Nucleus accumbens (tissue), 56 donors: ENCODE measurements at places on chromosomes 2 and 18.

- no peak for DNase-seq
Measured at GRCh38 chr2:12168791-12169388, 422.5 kb downstream of the LPIN1 start.

GRCh38 chr2:120981443-120981842 lies 245.8 kb downstream of the GLI2 start:
- DNase-seq = no peak

DNA sequence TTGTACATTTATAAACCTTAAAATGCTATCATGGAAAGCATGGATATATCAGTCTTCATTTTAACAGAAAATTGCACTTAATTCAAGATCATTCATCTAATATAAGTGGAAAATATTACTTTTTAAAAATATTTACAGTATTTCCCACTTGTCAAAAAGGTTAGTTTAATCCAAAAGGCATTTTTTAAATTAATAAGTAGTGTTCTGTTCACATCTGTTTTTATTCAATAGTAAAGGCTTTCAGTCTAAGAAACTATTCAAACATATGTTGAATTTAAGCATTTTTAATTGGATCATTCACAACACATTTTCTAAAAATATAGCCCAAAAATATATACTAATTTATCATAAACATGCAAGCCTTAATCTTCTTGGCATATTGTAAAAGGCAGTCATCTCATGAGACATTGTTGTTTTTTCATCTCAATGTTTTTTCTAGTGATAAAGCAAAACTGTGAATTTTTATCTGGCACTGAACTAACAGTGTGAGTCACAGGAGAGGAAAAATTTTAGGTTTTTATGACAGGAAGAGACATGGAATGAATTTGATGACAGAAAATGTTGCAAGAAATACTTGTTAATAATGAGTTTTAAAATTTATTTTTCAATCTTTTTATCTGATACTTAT lies 1642.5 kb upstream of the TMEFF2 start:
- DNase-seq = no peak

GRCh38 chr2:212945526-212945925 lies 205.9 kb downstream of the IKZF2 start:
- no peak for DNase-seq

DNA sequence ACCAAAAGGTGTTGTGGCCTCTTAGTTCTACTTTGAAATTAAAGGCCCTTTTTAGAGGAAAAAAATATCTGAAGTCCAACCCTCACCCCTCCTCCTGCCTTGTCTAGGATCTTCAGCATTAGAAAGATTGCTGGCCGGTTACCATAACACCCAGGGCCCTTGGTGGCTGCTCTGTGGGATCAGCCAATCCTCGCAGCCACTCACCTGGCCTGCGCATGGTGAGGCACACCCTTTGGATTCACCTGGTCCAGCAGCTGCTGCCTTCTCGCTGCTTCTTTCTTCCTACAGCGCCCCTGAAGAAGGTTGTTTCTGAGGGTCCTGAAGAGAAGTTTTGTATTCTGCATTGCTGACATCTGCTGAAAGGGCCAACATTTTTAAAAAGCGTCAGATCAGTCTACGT lies 25.2 kb downstream of the DYTN start:
- DNase-seq = no peak

GRCh38 chr2:55049043-55049820 lies 1.0 kb downstream of the RTN4 start:
- peak; percentile 78 for DNase-seq

- no peak for DNase-seq
Measured at GRCh38 chr2:165795011-165795410, 964 bp upstream of the GALNT3 start.

DNA sequence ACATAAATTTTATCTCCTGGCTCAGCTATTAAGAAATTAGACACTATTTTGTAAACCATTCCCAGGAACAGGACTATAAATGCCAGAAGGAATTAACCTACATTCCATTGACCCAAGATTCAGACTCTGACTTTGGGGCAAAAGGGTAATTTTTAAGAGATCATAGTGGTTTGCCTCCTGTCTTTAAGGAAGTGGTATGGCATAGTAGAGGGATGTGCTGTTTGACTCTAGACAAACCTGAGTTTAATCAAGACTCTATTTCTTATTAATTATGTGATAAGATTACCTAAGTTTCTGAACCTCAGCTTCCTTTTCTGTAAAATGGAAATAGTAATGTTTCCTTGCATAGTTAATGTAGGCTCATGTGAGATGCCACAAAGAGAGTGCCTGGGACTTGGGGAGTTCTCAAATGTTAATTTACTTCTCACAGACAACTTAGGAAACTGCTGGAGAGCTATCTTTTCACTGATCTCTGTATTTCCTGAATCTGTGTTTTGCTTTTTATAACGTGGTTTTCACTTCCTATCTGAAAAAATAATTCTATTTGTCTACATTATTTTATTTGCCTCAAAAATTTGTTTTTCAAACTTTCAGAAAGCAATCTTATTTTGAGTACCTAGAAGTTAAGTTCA lies 11.9 kb upstream of the SLC40A1 start:
- no peak for DNase-seq

DNA sequence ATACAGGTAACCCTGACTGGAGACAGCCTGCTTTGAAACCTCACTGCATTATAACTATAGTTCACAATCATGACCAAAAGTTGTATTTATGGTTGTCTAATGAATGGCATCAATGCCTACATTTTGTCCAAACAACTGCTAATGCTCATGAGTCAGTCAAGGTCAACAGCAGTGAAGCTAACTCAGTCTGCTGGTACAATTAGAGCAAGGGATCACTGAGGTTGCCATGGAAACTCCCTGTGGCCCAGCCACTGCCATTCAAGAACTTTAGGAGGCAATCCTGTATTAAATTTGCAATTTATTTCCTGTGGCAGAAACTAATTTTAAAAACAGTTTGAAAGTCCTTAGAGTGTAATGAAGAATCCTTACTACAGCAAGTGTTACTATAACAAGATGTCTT lies 185.1 kb upstream of the SMAD7 start:
- no peak for DNase-seq

DNA sequence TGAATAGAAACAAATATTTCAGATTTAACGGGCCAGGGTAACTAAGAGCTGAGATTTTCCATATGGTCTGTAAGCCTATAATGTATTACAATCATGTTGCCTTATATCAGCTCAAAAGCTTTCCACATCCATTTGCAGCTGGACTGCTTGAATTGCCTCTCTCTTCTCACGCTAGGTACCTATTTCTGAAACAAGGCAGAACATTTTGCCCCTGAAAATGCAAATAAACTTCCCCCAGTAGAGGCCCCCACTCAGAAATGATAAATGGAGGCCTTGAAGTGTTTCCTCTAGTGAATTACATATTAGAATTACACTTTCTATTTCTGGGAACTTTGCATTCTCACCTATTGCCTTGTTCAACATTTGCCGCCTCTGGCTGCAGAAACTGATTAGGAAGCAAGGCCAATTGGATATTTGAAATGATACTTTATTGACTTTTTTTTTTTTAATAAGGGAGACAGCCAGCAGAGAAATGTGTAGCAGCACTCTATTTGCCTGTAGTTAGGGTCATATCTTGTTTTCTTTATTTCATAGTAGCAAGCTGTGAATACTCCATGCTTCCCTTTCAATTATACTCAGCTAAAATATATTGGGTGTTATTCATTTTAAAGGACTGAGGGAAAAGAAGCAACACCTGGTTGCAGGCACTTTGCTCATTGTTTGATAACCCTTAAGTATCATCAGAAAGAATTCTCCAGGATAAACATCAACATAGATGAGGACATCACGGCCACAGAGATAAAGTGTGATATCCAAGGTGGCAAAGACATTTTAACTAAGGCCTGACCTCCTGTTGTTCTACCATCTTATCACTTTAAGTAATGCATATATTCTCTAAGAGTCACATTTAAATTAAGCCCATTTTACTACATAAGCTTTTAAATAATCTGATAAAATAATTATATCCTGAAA lies 505.5 kb downstream of the LRRTM4 start:
- DNase-seq = no peak

GRCh38 chr18:39414009-39414700 lies 1848.6 kb upstream of the CELF4 start:
- DNase-seq = no peak

DNA sequence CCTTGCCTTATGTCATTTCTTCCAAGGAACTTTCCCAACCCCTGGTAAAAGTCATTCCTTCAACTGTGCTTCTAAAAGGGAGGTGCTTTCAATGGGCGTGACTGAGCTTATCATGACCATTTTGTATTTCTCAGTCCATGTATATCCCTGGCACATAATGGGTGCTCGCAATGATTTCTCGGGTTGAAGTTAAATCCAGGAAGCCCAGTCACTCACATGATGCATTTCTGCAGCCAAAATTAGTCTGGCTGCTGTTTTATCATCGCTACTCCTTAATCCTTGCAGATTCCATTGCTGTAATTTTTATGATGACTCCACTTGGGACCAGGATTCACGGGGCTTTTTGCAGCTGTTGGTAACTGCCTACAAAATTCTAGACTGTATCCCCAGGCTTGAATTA lies 25.9 kb upstream of the RFX8 start:
- DNase-seq = no peak

DNA sequence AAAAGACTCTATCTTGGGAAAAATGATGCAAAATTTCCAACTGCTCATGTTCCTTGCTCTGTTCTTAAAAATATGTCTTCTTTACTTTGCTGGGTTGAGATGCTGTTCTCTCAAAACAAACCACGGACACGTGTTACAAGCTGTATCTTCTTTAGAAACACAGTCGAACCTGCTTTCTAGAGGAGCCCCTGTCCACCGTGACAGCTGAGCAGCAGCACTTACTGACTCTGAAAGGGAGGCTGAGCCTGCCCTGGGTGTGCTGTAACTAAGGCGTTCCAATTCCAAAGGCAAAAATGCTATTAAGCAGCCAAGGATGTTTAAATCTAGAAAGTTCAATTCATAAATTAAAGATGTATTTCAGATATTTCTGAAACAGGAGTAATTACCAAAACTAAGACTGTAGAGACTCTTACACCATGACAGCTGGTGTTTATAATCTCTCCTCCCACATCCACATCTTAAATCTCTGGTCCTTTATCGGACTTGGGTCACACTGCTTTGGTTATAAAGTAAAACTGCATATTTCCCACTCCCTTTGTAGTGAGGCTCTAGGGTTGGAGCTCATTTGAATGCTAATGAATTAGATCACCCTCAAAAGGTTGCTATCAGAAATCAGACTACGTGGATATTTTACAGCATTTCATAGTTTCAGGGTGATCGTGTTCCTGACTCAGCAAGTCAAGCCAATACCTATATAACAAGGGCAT lies 281.2 kb upstream of the LYPD1 start:
- DNase-seq = no peak

GRCh38 chr2:151350579-151351195 lies 6.7 kb upstream of the TNFAIP6 start:
- DNase-seq = no peak

- DNase-seq = peak; percentile 31
Measured at GRCh38 chr2:96507957-96508520, 2.9 kb upstream of the NEURL3 start.

DNA sequence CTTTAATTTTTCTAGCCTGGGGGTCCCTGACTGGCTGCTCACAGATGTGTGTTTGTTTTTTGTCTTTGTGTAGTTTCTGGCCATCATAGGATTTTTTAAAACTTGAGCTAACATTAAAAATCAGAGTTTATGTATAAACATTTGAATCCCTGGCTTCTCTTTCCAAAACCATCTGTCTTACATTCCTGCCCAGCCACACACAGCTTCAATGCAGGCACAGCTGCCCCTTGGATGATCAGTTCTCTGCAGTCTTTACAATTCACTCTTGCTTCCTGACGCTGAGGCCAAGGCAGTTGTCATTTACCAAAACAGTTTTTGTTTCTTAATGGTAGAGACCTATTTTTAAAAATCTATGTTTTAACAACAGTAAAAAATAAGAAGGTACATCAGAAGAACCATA lies 169.2 kb upstream of the LRRTM1 start:
- DNase-seq = no peak

GRCh38 chr2:44296653-44297052 lies 21.4 kb downstream of the SLC3A1 start:
- DNase-seq = no peak

GRCh38 chr18:66966171-66966570 lies 362.3 kb upstream of the CDH19 start:
- DNase-seq = no peak

GRCh38 chr2:16189029-16189835 lies 248.9 kb downstream of the MYCN start:
- DNase-seq = no peak

GRCh38 chr18:74692367-74693013 lies 94.8 kb downstream of the ZNF407 start:
- no peak for DNase-seq

DNA sequence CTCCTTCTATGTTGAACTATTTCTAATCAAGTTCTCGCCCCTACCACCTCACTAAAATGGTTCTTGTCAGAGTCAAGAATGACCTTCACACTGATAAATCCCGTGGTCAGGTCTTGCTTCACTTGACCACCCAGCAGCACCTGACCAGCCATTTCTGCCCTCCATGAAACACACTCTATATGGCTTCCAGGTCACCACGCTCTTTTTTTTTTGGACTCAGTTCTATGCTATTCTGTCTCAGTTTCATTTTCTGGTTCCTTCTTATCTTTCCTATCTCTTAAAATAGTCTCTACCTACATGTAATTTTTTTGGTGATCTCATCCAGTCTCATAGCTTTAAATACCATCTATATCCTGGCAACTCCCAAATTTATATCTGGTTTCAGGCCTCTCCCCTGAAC lies 11.4 kb downstream of the EIF2AK3 start:
- DNase-seq = no peak

DNA sequence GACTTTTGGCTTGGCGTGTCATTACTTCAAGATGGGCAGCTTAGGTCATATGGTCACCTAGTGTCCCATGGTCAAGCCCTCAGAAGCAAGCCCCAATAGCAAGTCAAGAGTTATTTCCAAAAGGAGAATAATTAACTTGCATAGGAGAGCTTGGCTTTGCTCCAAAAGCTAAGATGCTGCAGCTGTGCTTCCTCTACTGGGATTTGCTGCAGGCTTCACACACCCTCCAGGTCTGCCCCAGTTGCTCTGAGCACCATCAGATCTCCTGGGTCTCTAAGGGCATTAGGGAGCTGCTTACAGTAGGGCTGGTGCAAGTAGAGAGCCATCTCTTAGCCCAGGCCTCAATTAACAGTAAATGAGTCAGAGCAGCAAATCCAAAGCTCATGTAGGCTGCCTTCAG lies 46.6 kb downstream of the THUMPD2 start:
- no peak for DNase-seq

GRCh38 chr2:203802342-203803052 lies 65.1 kb upstream of the CTLA4 start:
- no peak for DNase-seq

- DNase-seq = no peak
Measured at GRCh38 chr2:112947374-112947773, 30.4 kb upstream of the IL36G start.
